ENCODE measurements at places on chromosomes 6 and 20. TPM values are rescaled to one million over a fixed set of nuclear protein-coding genes. Genes with fewer than 3 reads are reported as not detected.

DNA sequence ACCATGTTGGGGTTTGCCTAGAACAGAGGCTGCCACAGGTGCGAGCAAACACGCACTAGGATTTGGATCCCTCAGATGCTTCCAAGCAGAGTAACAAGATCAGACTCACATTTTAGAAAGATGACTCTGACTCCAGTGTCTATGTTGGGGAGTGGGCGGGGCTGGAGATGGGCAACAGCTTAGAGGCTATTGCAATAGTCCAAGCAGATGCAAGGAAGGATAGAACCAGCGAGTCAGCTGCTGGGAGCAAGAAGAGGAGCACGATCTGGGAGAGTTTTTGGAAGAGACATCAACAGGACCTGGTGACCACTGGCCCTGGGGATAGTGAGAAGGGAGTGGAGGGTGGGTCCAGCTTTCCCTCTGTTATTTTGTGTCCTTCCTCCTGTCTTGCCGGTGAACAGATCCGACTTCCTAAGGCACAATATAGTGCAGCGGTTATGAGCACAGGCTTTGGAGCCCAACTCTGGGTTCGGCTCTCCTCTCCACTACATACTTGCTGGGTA is 52.7 kb downstream of the FGD2 start:
- peak overlapping the region; percentile 2 for H3K27ac ChIP-seq
- no peak overlapping the region for H3K4me3 ChIP-seq
- H3K4me1 ChIP-seq, result peaks cover 12% of the 10 kb centered on the region
- H3K36me3 ChIP-seq, result no peaks in the 10 kb centered on the region

GRCh38 chr6:170504479-170504878 is 48.6 kb downstream of the PSMB1 start:
- no peak overlapping the region for H3K27ac ChIP-seq
- H3K36me3 ChIP-seq, result no peaks in the 10 kb centered on the region
- no peaks in the 10 kb centered on the region for H3K4me1 ChIP-seq
- no peak for DNase-seq

GRCh38 chr6:104753251-104753650 is 106.5 kb downstream of the HACE1 start:
- H3K36me3 ChIP-seq, result peaks cover 8% of the 10 kb centered on the region
- H3K27ac ChIP-seq, result no peak overlapping the region
- no peaks in the 10 kb centered on the region for H3K27me3 ChIP-seq
- no peak for DNase-seq

DNA sequence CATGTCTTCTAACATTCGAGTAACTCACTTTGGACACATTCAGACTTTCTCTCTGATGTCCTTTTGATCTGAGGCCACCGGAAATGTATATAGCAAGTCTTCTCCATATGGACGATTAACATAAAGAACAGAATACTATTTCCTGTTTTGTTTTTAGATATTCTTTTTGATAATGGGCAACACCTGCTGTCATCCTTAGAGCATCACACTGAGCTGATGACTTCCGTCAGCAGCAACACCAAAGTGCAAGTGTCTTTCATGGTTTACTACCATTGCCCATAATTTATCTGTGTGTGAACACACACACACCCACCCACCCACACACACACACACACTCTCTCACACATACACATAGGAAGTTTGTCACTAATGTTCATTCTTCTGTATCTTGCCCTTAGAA is 112.7 kb upstream of the SIM1 start:
- DNase-seq, result no peak
- H3K27me3 ChIP-seq, result no peaks in the 10 kb centered on the region
- no peak overlapping the region for H3K4me3 ChIP-seq
- H3K36me3 ChIP-seq, result no peaks in the 10 kb centered on the region
- no peak overlapping the region for H3K27ac ChIP-seq

Gene KHDRBS2
- not detected for polyA plus RNA-seq

Gene PRR18
- not detected for polyA plus RNA-seq

Gene DYNLT1
- polyA plus RNA-seq, result 338 TPM

All from IMR-90 (cell line).